ENCODE measurements at places on chromosomes 2 and 18.

DNA sequence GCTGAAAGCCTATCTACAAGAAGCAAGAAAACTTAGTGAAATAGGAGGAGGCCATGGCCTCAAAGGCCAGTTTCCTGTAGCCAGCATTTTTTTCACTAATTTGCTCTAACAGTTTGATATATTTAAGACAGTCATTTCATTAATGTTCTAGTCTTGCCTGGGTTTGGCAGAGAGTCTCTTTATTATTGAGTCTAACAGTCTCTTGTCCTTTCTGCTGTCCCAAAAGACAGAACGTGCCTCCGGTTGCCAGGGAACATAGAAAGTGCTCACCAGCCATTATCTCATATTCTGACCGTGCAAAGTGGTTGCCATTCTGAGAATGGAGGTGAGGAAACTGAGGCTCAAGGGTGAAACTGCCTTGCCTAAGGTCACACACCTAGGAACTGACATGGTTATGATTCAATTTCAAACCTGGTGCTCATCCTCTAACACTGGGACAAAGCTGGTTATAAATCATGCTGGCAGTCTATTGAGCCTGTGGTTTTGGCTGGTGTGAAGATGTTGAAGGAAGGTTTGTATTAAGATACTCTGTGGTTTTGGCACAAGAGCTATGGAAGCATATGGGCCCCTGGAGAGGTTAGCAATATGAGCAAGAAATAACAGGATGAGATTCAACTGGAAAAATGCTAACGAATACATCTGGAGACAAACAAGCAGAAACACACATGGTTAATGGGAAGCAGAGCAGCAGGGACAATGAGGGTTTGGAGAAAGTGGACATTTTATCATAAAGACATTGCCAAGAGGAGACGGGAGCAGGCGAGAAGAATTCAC lies 903.3 kb upstream of the KLHL29 start:
- DNase-seq = no peak

- no peak for DNase-seq
Observed at GRCh38 chr2:222637067-222637466, 18.8 kb downstream of the FARSB start.

DNA sequence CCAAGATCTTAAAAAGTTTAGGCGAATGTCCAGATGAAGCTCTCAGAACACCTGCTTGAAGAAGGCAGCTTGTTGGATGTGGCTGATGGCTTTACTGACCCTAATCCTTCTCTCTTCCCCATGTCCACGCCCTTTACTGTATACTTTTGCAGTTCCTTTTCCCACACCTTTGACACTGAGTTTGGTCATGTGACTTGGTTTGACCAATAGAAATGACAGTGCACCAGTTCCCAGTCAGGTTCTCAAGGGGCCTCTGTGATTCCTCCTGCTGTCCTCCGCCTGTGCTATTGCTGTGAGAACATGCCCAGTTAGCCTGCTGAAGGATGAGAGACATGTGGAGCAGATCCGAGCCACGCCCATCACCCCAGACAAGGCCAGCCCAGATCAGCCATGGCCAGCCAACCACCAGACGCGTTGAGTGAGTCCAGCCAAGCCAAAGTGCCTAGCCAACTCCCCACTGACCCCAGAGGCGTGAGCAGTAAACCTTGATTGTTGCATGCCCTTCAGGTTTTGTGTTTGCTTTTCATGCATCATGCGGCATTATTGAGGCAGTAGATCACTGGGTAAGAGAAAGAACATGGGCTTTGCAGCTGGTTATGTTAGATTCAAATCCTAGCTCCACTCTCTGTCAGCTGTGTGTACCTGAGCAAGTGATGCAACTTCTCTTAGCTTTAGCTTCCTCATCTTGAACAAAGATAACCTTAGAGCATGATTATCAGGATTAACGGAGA lies 258.0 kb upstream of the SIX2 start:
- no peak for DNase-seq

- no peak for DNase-seq
Observed at GRCh38 chr2:232527905-232528470, 2.0 kb downstream of the CHRND start.

All from iris pigment epithelial cell (primary cell).